Left lung (tissue), 14 donors: ENCODE measurements at places on chromosomes 1 and 21. TPM values are rescaled to one million over a fixed set of nuclear protein-coding genes. Genes with fewer than 3 reads are reported as not detected.

- H3K36me3 ChIP-seq, result no peaks in the 10 kb centered on the region
- H3K4me1 ChIP-seq, result no peaks in the 10 kb centered on the region
- H3K27me3 ChIP-seq, result no peaks in the 10 kb centered on the region
Observed at GRCh38 chr1:7513081-7513480, 258.0 kb upstream of the VAMP3 start.

DNA sequence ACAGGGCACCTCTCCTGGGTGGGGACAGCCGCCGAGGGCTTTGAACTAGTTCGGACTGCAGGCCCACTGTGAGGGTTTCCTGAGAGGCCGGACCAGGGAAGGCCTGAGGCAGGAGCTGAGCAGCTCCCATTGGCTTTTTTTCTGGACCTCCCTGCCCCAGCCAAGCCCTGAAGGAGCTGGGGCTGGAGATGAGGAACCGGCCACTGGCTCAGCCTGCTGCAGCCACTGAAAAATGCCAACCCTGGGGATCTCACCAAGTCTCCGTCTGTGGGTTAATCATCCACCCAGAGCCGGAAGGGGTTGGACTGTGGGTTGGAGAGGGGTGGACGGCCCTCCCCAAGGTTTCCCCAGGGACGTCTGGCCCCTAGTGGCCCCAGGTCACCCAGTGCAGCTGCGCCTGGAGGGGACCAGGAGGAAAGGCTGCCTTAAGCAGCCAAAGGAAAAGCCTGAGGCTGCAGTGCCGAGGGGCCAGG, 2.5 kb downstream of the VWA1 start:
- DNase-seq, result peak; percentile 55
- no peak overlapping the region for H3K4me3 ChIP-seq
- H3K36me3 ChIP-seq, result no peaks in the 10 kb centered on the region
- H3K27me3 ChIP-seq, result peaks cover 61% of the 10 kb centered on the region
- H3K4me1 ChIP-seq, result peaks cover 39% of the 10 kb centered on the region

DNA sequence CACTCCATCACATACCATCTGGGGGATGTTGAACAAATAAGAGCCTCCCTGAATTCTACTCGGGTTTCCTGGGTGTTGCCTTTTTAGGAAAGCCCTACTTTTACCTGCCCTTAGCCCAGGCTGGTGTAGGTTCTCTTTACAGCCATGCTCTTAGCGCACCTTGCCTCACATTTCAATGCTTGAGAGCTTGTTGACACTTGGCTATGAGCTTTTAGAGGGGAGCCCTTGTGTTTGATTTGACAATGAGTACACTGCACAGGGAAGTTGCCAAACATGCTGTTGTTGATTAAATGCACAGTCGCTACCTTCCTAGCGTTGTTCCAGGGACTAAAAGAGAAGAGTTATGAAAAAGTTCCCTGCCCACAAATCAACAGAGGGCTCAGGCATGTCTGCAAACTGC, 103.8 kb downstream of the TRABD2B start:
- peaks cover 3% of the 10 kb centered on the region for H3K4me1 ChIP-seq
- no peaks in the 10 kb centered on the region for H3K27me3 ChIP-seq
- H3K27ac ChIP-seq, result no peak overlapping the region
- no peak for DNase-seq
- no peak overlapping the region for H3K4me3 ChIP-seq
- H3K36me3 ChIP-seq, result no peaks in the 10 kb centered on the region

Gene TNNI3K
- 0.61 TPM for total RNA-seq

DNA sequence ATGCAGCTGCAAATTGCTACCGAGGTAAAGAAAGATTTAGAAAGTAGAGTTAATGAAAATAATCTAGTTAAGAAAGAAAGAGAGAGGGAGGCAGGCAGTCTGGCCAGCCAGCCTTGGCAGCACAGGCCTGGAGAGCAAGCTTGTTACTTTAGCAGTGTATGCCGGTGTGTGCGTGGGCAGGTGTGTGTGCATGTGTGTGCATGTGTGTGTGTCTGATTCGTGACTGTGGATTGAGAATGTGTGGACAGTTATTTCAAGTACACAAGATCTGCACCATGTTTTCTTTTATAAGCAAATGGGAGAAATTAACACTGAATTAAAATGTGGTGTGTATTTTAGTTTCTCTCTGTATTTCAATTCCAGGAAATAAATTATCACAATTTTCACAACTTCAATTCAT, 211.6 kb downstream of the DSCAM start:
- no peaks in the 10 kb centered on the region for H3K4me1 ChIP-seq
- no peaks in the 10 kb centered on the region for H3K27me3 ChIP-seq

GRCh38 chr21:45390121-45390751, 14.7 kb upstream of the COL18A1 start:
- no peak for DNase-seq
- peaks cover 5% of the 10 kb centered on the region for H3K4me1 ChIP-seq
- H3K36me3 ChIP-seq, result no peaks in the 10 kb centered on the region
- no peak overlapping the region for H3K27ac ChIP-seq
- no peak overlapping the region for H3K4me3 ChIP-seq

Gene PLEKHN1
- 3.8 TPM for total RNA-seq

Gene LRRC38
- not detected for total RNA-seq

Gene MNDA
- total RNA-seq, result 82.3 TPM

DNA sequence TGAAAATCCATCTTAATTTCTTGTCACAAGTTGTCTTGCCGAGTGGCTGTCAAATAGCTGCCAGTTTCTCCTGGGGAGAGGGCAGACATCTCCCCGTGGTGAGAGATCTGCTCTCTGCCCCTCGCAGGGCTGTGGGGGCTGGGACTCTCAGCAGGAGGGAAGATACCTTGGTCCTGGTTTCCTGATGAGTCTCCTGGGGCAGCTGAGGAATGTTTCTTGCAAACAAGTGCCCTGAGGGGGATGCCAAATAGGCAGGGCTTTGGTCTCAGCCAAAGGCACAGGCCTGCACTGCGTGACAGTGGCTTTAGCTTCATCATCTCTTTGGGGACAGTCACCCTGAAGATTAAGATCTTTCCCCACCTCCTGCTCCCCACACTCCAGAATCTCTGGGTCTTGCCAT, 40.9 kb downstream of the SYT6 start:
- no peak overlapping the region for H3K27ac ChIP-seq
- DNase-seq, result no peak
- no peak overlapping the region for H3K4me3 ChIP-seq
- H3K36me3 ChIP-seq, result no peaks in the 10 kb centered on the region
- no peaks in the 10 kb centered on the region for H3K27me3 ChIP-seq
- peaks cover 20% of the 10 kb centered on the region for H3K4me1 ChIP-seq

- H3K36me3 ChIP-seq, result no peaks in the 10 kb centered on the region
- peak; percentile 60 for DNase-seq
- peaks cover 7% of the 10 kb centered on the region for H3K4me1 ChIP-seq
- H3K4me3 ChIP-seq, result no peak overlapping the region
- no peak overlapping the region for H3K27ac ChIP-seq
Observed at GRCh38 chr1:114122941-114123618, 30.6 kb downstream of the SYT6 start.

Gene ST7L
- total RNA-seq, result 15.9 TPM

DNA sequence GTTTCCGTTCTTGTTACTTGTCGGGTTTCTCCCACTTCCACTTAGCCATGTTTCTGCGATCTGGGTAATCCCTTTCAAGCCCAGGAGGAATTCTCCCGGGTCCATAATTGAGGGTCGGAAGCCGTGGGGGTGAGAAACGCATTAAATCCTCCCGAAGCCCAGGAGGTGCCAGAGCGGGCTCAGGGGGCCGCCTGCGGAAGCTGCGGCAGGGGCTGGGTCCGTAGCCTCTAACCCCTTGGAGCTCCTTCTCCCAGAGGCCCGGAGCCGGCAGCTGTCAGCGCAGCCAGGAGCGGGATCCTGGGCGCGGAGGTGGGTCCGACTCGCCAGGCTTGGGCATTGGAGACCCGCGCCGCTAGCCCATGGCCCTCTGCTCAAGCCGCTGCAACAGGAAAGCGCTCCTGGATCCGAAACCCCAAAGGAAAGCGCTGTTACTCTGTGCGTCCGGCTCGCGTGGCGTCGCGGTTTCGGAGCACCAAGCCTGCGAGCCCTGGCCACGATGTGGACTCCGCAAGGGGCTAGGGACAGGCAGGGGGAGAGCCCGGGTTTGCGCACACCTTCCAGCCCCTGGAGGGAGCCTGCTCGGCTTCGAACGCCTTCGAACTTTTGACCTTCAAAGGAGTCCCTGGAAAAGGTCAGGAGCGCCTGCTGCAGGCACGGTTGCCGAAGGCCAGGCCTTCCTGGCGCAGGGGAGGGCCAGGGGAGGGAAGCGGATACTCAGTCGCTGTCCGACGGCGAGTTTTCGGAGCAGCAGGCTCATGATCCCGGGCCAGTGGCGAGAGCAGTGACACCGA, 1.7 kb upstream of the SIM2 start:
- no peak overlapping the region for H3K27ac ChIP-seq
- H3K27me3 ChIP-seq, result peaks cover 100% of the 10 kb centered on the region
- H3K4me3 ChIP-seq, result no peak overlapping the region
- H3K4me1 ChIP-seq, result peaks cover 17% of the 10 kb centered on the region

- no peak overlapping the region for H3K27ac ChIP-seq
- H3K4me3 ChIP-seq, result no peak overlapping the region
- DNase-seq, result no peak
- no peaks in the 10 kb centered on the region for H3K27me3 ChIP-seq
- no peaks in the 10 kb centered on the region for H3K36me3 ChIP-seq
Observed at GRCh38 chr1:114369930-114370329, 141.1 kb downstream of the TRIM33 start.

Gene FCGR1A
- total RNA-seq, result 43.6 TPM

Gene RBM11
- total RNA-seq, result 1.4 TPM

- peaks cover 9% of the 10 kb centered on the region for H3K4me1 ChIP-seq
- no peaks in the 10 kb centered on the region for H3K27me3 ChIP-seq
- H3K4me3 ChIP-seq, result no peak overlapping the region
- no peak for DNase-seq
- H3K36me3 ChIP-seq, result no peaks in the 10 kb centered on the region
Observed at GRCh38 chr1:15207829-15208429, 39.1 kb upstream of the FHAD1 start.

DNA sequence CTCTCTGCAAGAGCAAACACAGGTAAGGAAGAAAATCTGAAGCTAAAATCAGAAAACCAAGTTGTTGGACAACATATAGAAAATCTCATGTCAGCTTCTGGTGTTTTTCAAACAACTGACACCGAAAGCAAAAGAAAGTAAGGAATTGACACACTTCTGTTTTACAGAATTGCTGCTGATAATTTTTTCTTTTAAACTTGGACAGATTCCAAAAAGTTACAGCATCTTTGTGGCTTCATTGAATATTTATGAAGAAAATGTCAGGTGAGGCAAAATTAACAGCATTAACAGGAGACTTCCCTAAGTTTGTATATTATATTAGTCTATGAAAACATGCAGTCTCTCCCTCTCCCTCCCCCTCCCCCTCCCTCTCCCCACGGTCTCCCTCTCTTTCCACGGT, 14.9 kb upstream of the CTSS start:
- no peaks in the 10 kb centered on the region for H3K36me3 ChIP-seq
- H3K27me3 ChIP-seq, result no peaks in the 10 kb centered on the region
- DNase-seq, result no peak
- no peak overlapping the region for H3K4me3 ChIP-seq
- no peak overlapping the region for H3K27ac ChIP-seq

- no peaks in the 10 kb centered on the region for H3K36me3 ChIP-seq
- H3K4me1 ChIP-seq, result peaks cover 11% of the 10 kb centered on the region
- no peak overlapping the region for H3K4me3 ChIP-seq
- DNase-seq, result no peak
- no peak overlapping the region for H3K27ac ChIP-seq
Observed at GRCh38 chr1:156639601-156640101, 2.3 kb upstream of the BCAN start.

Gene CELA3A
- total RNA-seq, result not detected

DNA sequence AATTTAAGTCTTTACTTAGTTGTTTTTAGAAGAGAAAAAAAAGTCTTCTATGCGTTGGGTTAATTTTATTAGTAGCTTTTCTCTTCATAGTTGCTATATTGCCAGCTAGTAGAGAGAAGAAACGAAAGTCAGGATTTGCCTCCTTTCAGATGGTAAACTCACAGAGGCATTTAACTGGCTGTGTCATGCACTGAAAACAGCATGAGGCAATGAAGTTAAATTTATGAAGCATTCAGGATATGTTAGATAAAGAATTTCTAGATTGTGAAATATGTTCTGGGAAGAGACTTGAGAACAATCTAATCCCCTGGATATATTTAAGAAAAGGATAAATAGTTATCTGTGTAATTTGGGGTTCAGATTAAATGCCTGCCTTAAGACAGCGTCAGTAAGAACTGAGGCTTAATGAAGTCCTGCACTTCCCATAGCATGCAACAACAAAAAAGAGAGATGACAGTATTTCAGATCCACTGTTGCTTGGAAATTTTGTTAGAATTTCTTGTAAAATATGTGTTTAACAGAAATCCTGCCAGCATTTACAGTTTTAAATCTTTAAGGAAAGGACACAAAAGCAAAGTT, 1.7 kb downstream of the ANGPTL1 start:
- H3K27me3 ChIP-seq, result no peaks in the 10 kb centered on the region
- H3K27ac ChIP-seq, result peak overlapping the region; percentile 33
- H3K4me1 ChIP-seq, result peaks cover 7% of the 10 kb centered on the region
- H3K36me3 ChIP-seq, result no peaks in the 10 kb centered on the region
- DNase-seq, result no peak
